Smooth muscle cell of the coronary artery (primary cell): ENCODE measurements at places on chromosomes 12 and 14. TPM values are rescaled to one million over a fixed set of nuclear protein-coding genes. Genes with fewer than 3 reads are reported as not detected.

The CLEC1B gene
- not detected in 2 replicates for total RNA-seq

The TAS2R43 gene
- total RNA-seq: 0.70 TPM in 1 of 2 replicates, not detected in the other

The SMIM41 gene
- 0.12 and 0.15 TPM in 2 replicates for total RNA-seq

The KRT71 gene
- total RNA-seq: not detected in 2 replicates

The KLRD1 gene
- under 0.01 TPM in 2 replicates for total RNA-seq

The PPFIA2 gene
- total RNA-seq: 0.08 and 2.5 TPM in 2 replicates

The ATF7IP gene
- 11.1 and 15.0 TPM in 2 replicates for total RNA-seq

The IFNG-AS1 gene
- not detected in 2 replicates for total RNA-seq

The MANSC4 gene
- not detected in 2 replicates for total RNA-seq

The SLC7A7 gene
- total RNA-seq: 1.2 and 16.2 TPM in 2 replicates
